ENCODE measurements at places on chromosomes 7 and 10.

- DNase-seq, result no peak
Measured at GRCh38 chr7:28405662-28406061, 6.7 kb upstream of the CREB5 start.

GRCh38 chr10:97676770-97677581 lies 10.1 kb downstream of the AVPI1 start:
- DNase-seq, result peak; percentile 42

GRCh38 chr7:96407427-96407826 lies 85.5 kb upstream of the SLC25A13 start:
- DNase-seq, result no peak

DNA sequence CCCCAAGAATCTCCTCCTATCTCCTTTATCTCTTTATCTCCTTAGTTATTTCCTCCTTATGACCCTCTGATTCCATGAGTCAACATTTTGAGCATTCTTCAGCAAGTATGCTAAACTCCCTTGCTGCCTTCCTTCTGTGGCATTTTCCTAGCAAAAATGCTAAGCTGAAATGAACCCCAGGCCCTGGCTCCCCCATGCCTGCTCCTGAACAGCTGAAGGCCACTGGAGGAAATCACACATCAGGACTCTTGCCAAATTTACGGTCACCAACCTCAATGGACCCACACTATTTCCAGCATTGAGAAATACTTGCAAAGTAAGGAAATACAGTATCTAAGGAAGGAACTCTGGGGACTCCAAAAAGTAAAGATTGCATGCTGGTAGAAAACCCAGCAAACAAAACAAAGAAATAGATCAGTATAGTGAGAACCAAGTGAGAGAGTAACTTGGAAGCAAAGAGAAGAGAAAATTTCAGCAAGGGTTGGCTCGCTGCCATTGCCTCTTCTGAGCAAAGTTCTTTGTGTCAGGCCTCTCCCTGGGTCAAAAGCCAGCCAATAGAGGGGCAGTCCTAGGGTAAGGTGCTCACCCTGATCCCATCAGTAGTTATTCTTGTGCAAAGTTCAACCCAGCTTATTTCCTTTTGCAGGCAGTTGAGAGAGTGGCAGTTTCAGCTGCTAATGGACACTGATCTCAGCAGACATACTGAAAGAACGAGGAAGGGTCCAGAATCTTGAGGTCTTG lies 5.1 kb upstream of the PLEKHS1 start:
- no peak for DNase-seq

DNA sequence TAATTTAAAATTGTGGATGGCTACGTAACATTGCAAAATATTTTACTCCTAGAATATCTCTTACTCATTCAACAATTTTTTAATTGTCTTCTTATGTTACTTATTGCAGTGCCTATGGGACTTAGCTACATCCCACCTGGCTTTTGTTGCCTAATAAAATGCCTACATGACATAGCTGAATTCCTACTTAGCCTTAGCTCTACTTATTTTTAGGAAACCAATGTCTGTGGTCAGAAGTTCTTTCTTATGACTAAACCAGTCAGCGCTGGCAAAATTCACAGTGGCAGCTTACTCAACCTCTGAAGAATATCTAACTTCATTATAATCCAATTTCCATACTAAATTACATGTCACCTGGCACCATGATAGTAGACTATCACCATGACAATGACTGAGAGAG lies 1612.4 kb upstream of the LRRTM3 start:
- no peak for DNase-seq

DNA sequence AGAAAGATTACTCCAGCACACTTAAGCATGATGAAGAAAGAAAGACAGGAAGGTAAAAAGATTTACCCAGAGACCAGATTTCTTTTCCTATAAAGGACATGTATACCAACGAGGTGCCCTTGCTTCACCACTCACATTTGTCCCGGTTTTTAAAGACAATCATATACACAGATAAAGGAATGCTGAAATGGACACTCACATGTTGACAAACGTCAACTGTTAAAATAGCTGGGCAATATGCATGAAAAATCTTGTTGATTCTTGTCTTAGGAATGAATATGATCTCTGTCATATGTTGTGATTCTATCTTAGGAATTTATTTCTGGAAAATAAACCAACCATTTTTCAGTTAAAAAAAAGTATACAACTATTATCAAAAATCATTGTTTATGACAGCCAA lies 158.2 kb downstream of the SRPK2 start:
- DNase-seq, result no peak

DNA sequence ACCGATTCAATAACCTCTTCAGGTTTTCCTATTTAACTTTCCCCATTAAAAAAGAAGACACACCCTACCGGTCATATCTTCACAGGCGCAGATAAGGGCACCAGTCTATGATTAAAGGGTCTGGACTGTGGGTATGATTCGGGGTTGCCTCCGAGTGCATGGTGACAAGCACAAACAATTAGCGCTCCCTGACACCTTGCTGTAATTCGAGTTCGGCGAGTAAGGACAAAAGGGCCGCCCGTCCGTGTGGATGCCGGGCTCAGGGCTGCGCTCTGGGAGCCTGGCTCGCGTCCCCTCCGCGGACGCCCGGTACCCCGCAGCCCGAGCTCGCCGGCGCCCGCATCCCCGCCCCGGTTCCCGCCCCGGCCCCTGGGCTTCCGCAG lies 111.9 kb upstream of the RHEB start:
- no peak for DNase-seq

DNA sequence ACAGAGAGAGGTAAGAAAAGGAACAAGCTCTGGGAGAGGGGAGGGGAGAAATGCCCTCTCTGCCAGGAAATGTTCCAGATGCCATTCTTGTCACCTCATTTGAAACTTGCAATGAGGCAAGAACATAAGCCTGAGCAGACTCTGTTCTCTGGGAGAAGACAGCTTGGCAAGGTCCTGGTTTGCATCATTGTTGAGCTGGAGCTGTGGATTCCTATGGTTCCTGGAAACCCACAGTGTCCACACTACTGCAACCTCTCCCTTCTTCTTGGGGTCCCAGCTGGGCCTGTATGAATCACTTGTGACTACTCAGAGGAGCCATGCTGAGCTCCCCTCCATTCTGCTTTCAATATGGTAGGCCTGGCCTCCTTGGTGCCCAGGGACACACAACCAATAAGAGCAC lies 60.8 kb upstream of the HECTD2 start:
- no peak for DNase-seq

- DNase-seq, result no peak
Measured at GRCh38 chr7:38781991-38782390, 127.0 kb downstream of the VPS41 start.

DNA sequence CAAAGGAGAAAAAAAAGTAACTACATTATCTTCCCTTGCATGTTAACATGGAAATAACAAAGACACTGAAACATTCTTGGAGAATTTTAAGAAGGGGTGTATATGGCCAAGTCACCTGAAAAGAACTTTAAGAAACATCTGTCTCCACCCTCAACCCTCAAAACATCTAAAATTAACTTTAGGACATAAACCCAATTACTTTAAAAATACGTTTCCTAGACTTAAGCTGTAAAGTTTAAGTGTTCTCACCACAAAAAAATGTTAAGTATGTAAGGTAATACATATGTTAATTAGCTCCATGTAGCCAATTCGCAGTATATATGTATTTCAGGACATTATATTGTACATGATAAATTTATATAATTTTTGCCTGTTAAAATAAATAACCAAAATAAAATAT lies 71.1 kb upstream of the GLCCI1 start:
- no peak for DNase-seq

DNA sequence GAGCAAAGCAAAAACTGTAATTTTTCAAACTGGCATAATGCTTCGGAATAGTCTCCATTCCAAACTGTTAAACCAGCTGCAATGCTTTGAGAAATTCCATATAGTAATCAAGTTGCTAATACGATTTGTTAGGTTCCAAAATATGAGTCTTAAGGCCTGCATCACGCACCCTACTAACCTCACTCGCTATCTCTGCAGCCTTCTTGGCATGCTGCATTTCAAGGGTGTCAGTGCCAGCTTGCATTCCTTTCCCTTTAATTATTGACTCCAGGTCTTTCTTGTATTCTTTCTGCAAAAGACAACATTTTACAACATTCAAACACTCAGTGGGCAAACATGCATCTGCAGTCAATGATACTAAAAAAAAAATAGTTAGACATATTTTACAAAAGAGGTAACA lies 61.8 kb downstream of the NEBL start:
- no peak for DNase-seq

- no peak for DNase-seq
Measured at GRCh38 chr10:31994926-31995325, 61.3 kb downstream of the KIF5B start.

GRCh38 chr10:115214829-115215228 lies 121.7 kb downstream of the ATRNL1 start:
- no peak for DNase-seq

- no peak for DNase-seq
Measured at GRCh38 chr7:116329686-116330503, 119.6 kb downstream of the TES start.

GRCh38 chr10:43226851-43227845 lies 39.7 kb downstream of the RASGEF1A start:
- no peak for DNase-seq

DNA sequence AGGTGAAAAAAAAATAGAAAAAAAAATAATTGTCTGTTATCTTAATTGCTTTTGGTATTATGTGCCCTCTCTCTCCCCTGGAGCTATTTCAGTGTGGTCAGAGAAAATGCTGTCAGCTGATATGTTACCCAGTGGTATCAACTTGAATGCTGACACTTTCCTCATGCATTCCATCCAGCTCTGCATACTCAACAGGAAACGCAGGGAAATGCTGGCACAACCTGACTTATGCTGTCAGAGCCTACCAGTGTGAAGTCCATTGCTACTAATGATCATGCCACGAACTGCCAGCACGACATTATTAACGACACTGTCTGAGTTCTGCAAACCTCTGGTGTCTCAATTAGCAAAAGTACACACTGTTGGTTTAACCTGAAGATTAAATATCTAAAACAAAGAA lies 182.8 kb downstream of the ZWINT start:
- DNase-seq, result no peak

GRCh38 chr7:53351681-53352080 lies 316.2 kb downstream of the POM121L12 start:
- DNase-seq, result no peak

GRCh38 chr10:74078037-74078436 lies 72.6 kb downstream of the AP3M1 start:
- no peak for DNase-seq

DNA sequence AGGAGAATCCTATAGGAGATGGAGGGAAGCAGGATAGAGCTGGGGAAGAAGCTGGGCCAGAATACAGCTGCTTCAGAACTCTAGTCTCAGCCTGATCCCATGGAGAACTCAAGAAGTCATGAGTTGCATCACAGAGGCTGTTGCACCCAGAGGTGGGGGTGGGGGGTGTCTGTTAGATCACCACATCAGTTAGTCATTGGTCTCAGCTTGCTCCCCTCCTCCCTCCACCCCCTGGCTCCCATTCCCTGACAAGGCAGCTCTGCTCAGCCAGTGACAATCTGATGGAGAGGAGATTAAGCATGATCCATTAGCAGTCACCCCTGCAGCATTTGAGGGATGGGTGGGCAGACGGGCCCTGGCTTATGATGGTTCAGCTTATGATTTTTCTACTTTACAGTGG lies 58.4 kb upstream of the FGL2 start:
- no peak for DNase-seq

GRCh38 chr10:54800741-54801421 lies at the start of gene PCDH15:
Gene PCDH15 (minus strand): TSS chr10:54801231. CDS start chr10:54664262, 136,969 bp downstream.
- no peak for DNase-seq

- DNase-seq, result no peak
Measured at GRCh38 chr7:47387506-47387905, 194.4 kb downstream of the TNS3 start.

DNA sequence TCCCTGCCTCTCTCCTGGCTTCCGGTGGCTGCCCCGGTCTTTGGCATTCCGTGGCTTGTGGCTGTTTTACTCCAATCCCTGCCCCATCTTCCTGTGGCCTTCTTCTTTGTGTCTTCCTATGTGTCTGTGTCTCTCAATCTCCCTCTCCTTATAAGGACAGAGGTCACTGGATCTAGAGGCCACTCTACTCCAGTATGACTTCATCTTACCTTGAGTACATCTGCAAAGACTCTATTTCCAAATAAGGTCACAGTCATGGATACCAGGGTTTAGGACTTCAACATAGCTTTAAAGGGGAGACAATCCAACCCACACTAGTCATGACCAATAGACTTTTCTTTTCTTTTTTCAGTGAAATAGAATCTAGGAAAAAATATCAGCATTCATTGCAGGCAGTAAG lies 153.3 kb upstream of the INSYN2A start:
- no peak for DNase-seq

DNA sequence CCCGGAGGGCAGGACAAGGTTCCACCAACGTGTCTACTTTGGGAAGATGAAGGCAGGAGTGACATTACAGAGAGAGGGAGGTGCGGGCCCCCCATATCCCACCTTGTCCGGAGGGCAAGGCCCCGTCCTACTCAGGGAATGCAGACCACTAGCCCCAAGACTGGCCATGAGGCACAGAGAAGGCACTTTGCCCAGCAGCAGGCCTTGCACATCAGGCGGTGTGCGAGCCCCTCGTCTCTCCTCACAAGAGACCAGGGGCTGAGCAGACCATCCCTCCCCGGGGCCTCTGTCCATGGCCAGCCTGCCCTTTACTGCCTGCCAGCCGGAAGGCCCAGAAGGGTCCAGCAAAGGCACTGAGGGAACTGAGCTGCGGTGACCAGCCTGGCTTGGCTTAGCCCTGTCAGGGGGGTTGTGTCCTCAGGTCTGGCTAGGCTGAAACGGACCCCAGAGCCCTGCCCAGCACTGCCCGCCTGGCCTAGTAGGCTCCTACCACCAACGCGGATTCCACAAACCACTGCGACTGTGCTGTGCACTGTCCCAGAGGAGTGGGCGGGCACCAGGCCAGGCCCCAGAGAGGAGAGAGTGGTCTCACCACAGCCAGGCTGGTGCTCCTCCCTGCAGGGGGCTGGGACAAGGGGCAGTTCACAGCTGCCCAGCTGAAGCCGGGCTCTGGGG lies 16.7 kb downstream of the CAMK2B start:
- no peak for DNase-seq

- DNase-seq, result no peak
Measured at GRCh38 chr7:70520611-70521010, 611.3 kb upstream of the GALNT17 start.

DNA sequence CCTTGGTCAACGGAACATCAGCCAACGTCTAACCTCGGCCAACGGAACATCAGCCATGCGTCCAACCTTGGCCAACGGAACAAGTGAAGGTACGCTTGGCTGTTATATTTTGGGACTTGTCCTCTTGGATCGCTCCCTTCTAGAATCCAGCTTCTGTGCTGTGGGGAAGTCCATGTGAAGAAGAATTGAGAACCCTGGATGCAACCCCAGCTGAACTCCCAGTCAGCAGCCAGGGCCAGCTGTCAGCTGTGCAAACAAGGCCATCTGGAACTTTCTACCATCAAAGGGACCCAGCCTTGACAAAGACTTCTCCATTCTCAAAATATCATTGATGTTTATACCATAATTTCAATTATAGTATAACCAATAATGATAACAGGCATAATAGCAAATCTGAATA lies 43.3 kb upstream of the ITGA8 start:
- no peak for DNase-seq

All from activated naive CD4-positive, alpha-beta T cell (primary cell).